Activated CD8-positive, alpha-beta T cell treated with anti-CD3 and anti-CD28 coated beads, Interleukin-2, amount 10 ng/mL, durations not matched to agents 7 days and 5 days (primary cell): ENCODE measurements at places on chromosomes 11 and 22.

GRCh38 chr11:4863876-4864275, 14.9 kb upstream of the OR51S1 start:
- no peaks in the 10 kb centered on the region for H3K4me1 ChIP-seq
- H3K4me3 ChIP-seq: no peak overlapping the region
- H3K36me3 ChIP-seq: no peaks in the 10 kb centered on the region
- H3K27me3 ChIP-seq: no peaks in the 10 kb centered on the region

GRCh38 chr22:25563761-25564319, 635 bp upstream of the GRK3 start:
- H3K4me3 ChIP-seq: peak overlapping the region; percentile 93
- peak; percentile 43 for DNase-seq
- H3K4me1 ChIP-seq: peaks cover 51% of the 10 kb centered on the region
- peak overlapping the region; percentile 92 for H3K27ac ChIP-seq
- peaks cover 19% of the 10 kb centered on the region for H3K36me3 ChIP-seq

DNA sequence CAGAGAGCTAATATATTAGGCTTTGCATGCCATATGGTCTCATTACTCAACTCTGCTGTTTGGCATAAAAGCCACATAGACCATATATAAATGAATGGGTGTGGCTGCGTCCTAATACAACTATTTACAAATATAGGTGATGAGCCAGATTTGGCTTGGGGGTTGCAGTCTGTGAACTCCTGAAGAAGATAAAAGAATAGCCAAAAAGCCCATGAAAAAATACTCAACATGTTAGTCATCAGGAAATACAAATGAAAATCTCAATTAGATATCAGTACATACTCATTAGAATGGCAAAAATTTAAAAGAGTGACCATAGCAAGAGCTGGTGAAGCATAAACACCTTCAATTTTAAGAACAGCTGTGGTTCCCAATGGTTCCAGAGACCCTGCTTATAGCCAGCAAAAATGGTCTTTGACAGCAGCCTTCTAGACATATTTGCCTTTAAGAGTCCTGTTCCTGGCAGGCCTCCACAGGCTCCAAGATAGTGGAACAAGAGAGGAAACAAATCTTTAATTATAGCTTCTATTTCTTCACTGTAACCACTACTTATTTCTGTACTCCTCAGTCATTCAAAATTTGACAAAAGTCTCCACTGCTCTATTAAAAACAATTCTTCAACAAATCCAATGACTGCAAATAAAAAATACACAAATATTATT, 16.1 kb downstream of the C2CD3 start:
- H3K27ac ChIP-seq: no peak overlapping the region
- H3K36me3 ChIP-seq: peaks cover 30% of the 10 kb centered on the region
- DNase-seq: no peak
- H3K4me3 ChIP-seq: no peak overlapping the region
- no peaks in the 10 kb centered on the region for H3K4me1 ChIP-seq

DNA sequence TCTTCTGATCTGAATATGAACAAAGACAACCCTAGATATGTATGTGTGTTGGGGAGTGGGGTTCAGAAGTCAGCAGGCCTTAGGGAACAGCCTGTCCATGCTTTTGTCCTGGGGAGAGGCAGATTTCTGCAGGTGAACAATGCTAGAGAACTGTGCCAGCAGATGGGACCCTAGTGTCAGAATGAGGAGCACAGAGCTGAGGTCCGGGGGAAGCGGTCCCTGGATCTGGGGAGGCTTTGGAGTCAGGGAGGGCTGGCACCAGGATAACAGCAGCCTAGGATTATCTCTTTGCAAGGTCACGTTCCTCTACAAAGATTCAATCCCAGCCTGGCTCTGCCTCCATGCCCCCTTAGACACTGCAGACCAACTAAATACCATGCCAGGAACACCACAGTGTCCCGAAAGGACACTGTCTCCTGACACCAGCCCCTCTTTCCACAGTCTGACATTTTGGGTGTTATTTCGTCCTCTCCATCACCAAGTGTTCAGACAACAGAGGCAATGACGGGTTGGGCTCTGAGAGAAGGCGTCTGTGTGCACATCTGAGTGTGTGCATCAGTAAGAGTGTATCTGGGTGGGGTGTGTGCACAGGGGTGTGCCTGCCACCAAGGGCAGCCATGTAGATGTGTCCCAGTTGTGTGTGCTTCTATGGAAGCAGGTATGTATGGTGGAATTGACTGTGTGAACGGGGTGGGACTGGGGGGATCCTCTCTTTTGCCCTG, 43.5 kb downstream of the EIF3F start:
- H3K27ac ChIP-seq: no peak overlapping the region
- H3K27me3 ChIP-seq: peaks cover 16% of the 10 kb centered on the region
- H3K4me1 ChIP-seq: peaks cover 2% of the 10 kb centered on the region
- DNase-seq: peak; percentile 11
- no peak overlapping the region for H3K4me3 ChIP-seq

DNA sequence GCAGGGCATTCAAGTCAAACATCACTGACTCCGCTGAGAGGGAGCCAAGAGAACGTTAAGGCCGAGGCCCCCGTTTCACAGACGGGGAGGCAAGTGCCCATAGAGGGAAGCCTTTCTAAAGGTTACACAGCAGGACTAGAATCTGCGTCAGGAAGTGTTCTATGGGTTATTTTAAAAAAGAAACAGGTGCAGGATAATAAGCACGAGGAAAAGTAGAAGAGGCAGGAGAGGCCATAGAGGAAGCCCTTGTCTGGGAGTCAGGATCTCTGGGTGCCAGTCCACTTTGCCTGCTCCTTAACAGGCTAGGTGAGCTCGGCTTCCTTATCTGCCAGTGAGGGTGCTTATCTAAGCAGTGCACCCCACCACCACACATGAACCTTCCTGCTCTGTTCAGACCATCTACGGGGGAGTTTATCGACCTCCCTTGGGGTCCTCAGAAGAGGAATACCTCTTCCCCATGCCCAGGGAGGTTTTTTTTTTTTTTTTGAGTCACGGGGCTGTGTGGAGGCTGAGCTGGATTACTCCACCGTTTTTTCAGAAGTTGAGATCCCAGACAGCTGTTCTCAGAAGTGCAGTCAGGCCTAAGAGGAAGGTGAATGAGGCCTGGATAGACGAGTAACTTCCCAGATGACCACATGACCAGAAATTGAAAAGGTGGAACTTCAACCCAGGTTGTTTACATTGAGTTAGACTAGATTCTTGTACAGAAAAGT, 1.2 kb upstream of the FCHSD2 start:
- H3K36me3 ChIP-seq: peaks cover 25% of the 10 kb centered on the region

DNA sequence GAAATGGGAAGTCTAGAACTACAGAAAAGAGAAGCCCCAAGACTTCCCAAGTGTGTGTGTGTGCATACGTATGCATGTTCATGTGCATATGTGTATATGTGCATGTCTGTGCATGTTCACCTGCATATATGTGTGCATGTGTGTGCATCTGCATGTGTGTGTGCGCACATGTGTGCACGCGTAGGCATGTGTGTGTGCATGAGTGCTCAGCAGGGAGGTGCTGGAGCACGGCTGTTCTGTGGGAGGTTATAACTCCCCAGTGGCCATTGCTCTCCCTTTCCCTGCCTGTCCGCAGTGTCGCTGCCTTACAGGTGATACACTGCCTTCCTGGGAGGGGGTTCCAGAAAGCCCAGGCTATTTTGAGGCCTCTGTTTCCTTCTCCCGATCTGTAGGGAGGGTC, 29.8 kb downstream of the B3GAT1 start:
- H3K4me1 ChIP-seq: peaks cover 15% of the 10 kb centered on the region
- H3K27ac ChIP-seq: no peak overlapping the region
- no peaks in the 10 kb centered on the region for H3K36me3 ChIP-seq
- H3K27me3 ChIP-seq: peaks cover 7% of the 10 kb centered on the region
- H3K4me3 ChIP-seq: no peak overlapping the region
- DNase-seq: no peak

DNA sequence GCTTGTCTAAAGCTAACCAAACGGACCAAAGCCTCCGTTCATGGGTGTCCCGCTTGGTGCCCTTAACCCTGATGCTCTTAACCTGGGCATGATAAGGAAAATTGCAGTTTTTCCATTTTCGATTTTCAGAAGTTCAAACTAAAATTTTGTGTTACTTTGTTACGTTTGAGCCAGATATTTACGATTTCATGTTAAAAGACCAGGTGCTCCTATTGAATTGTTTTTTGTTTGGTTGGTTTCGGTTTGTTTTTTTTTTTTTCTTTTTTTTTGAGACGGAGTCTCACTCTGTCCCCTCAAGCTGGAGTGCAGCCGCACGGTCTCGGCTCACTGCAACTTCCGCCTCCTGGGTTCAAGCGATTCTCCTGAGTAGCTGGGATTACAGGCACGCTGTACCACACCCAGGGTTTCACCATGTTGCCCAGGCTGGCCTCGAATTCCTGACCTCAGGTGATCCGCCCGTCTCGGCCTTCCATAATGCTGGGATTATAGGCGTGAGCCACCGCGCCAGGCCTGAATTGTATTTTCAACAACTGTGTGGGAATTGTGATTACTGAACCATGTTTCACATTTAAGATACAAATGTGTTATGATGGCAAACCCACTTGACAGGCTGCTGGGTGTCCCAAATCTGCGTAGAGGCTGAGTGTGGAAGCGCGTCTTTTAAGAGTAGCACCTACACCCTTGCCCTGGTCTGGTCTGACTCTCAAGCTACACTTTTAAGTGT, 864 bp upstream of the USP28 start:
- peaks cover 48% of the 10 kb centered on the region for H3K4me1 ChIP-seq
- no peak for DNase-seq
- H3K27ac ChIP-seq: peak overlapping the region; percentile 97
- H3K36me3 ChIP-seq: peaks cover 28% of the 10 kb centered on the region
- H3K4me3 ChIP-seq: peak overlapping the region; percentile 97
- H3K27me3 ChIP-seq: no peaks in the 10 kb centered on the region

- no peaks in the 10 kb centered on the region for H3K4me1 ChIP-seq
- H3K27ac ChIP-seq: no peak overlapping the region
- H3K4me3 ChIP-seq: no peak overlapping the region
Observed at GRCh38 chr22:28406246-28406645, 273.4 kb downstream of the TTC28 start.

DNA sequence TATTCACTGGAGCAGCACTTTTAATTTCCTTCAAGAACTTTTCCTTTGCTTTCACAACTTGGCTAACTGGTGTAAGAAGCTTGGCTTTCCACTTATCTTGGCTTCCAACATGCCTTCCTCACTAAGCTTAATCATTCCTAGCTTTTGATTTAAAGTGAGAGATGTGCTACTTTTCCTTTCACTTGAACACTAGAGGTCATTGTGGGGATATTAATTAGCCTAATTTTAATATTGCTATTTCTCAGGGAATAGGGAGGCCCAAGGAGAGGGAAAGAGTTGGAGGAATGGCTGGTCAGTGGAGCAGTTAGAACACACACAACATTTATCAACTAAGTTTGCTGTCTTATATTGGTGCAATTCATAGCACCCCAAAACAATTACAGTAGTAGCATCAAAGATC, 24.6 kb upstream of the CCDC90B start:
- peaks cover 4% of the 10 kb centered on the region for H3K27me3 ChIP-seq
- no peak overlapping the region for H3K4me3 ChIP-seq
- H3K4me1 ChIP-seq: no peaks in the 10 kb centered on the region
- no peak for DNase-seq

DNA sequence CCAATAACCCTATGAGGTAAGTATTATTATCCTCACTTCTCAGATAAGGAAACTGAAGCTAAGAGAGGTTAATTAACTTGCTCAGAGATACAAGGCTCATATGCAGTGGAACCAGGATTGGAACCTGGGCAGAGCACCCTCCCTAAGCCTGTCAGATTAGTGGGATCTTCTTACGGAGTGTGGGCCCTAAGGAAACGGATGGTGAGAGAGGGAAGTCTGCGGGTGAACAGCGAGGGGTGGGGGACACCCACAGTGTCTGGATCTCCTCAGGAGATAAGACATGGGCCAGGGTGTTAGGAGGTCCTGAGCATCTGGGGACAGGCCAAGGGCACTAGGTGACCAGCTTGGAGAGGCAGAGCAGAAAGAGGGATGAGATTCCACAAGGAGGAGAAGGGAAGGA, 376.0 kb downstream of the CADM1 start:
- H3K36me3 ChIP-seq: no peaks in the 10 kb centered on the region
- no peak for DNase-seq
- H3K4me1 ChIP-seq: no peaks in the 10 kb centered on the region
- no peak overlapping the region for H3K4me3 ChIP-seq

- DNase-seq: no peak
- H3K4me1 ChIP-seq: no peaks in the 10 kb centered on the region
- no peaks in the 10 kb centered on the region for H3K36me3 ChIP-seq
- no peak overlapping the region for H3K4me3 ChIP-seq
Observed at GRCh38 chr11:103676413-103676812, 360.0 kb upstream of the DDI1 start.

DNA sequence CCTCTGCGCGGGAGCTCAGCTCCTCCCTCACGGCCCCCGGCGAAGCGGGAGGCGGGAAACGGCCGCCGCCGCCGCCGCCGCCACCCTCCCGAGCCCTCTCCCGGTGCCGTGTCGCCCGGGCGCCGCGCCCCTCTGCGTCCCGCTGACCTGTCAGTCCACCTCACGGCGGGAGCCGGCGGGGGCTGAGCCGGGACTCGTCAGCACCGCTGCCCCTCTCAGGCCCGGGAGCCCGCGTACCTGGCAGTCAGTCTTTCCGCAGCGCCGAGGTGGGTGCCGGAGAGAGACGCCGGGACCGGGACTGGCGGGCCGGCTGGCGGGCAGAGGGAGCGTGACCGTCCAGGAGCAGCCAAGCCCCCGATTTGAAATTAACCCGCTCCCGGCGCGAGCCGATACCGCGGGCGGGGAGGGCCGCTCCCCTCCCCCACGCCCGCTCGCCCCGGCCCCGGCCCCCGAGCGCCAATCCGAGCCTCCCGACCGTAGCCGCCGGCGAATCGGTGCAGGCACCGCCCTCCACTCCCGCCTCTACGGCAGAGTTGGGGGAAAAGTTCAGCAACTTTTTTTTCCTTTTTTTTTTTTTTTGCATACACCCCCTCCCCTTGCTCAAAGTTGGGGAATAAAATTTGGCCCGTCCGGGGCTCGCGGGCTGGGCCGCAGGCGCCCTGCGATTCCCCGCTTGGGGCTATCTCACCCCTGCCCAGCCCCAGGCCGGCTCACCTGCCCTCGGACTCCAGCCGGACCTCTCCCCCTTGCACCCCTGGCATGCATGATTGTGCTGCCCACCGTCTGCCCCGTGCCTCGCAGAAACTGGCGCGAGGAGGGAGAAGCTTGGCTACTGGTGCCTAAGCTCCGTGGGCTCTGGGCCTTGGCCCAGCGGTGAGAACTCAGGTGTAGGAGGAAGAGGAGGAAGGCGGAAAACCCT, 774 bp upstream of the E2F8 start:
- H3K4me3 ChIP-seq: peak overlapping the region; percentile 97
- DNase-seq: peak; percentile 74
- H3K27me3 ChIP-seq: peaks cover 20% of the 10 kb centered on the region

- H3K4me3 ChIP-seq: no peak overlapping the region
- peak; percentile 29 for DNase-seq
- no peaks in the 10 kb centered on the region for H3K27me3 ChIP-seq
- peaks cover 50% of the 10 kb centered on the region for H3K36me3 ChIP-seq
- H3K27ac ChIP-seq: no peak overlapping the region
Observed at GRCh38 chr22:46183733-46184132, 33.4 kb downstream of the PPARA start.

GRCh38 chr11:118914987-118915386, 10.7 kb downstream of the BCL9L start:
- H3K4me1 ChIP-seq: peaks cover 88% of the 10 kb centered on the region
- peak overlapping the region; percentile 56 for H3K4me3 ChIP-seq
- H3K27me3 ChIP-seq: no peaks in the 10 kb centered on the region
- no peak for DNase-seq
- H3K27ac ChIP-seq: peak overlapping the region; percentile 96
- peaks cover 34% of the 10 kb centered on the region for H3K36me3 ChIP-seq

GRCh38 chr22:50715776-50716175, 22.2 kb upstream of the ACR start:
- H3K4me3 ChIP-seq: no peak overlapping the region
- no peaks in the 10 kb centered on the region for H3K36me3 ChIP-seq
- no peaks in the 10 kb centered on the region for H3K4me1 ChIP-seq
- H3K27ac ChIP-seq: no peak overlapping the region
